ENCODE measurements at places on chromosomes 6 and 20. TPM values are rescaled to one million over a fixed set of nuclear protein-coding genes. Genes with fewer than 3 reads are reported as not detected.

PAK1IP1 gene
- 19.6 TPM for polyA plus RNA-seq

C20orf144 gene
- polyA plus RNA-seq, result 0.50 TPM

DDO gene
- 1.3 TPM for polyA plus RNA-seq

HLA-F gene
- 17.7 TPM for polyA plus RNA-seq

QKI gene
- 158 TPM for polyA plus RNA-seq

DDX39B gene
- 573 TPM for polyA plus RNA-seq

PAX1 gene
- polyA plus RNA-seq, result not detected

LY6G6F gene
- polyA plus RNA-seq, result not detected

EHMT2 gene
- polyA plus RNA-seq, result 83.8 TPM

OR2B6 gene
- 0.24 TPM for polyA plus RNA-seq

CALHM4 gene
- not detected for polyA plus RNA-seq

SLC13A3 gene
- 7.8 TPM for polyA plus RNA-seq

Measured in right lung (tissue), 10 donors.